Thoracic aorta (tissue), 2 donors: ENCODE measurements at places on chromosomes 6 and 20. TPM values are rescaled to one million over a fixed set of nuclear protein-coding genes. Genes with fewer than 3 reads are reported as not detected.

Gene CD109
- total RNA-seq: 12.6 TPM

Gene PEX7
- 7.6 TPM for total RNA-seq

Gene SYNGAP1
- 16.2 TPM for total RNA-seq

Gene SNRPB2
- 14.9 TPM for total RNA-seq

Gene PPP1R3G
- total RNA-seq: 3.7 TPM

Gene ACSS1
- total RNA-seq: 26.0 TPM

Gene SMPDL3A
- 8.0 TPM for total RNA-seq

Gene PHACTR2
- total RNA-seq: 68.5 TPM

Gene TCF21
- not detected for total RNA-seq

Gene KHDRBS2
- total RNA-seq: not detected

DNA sequence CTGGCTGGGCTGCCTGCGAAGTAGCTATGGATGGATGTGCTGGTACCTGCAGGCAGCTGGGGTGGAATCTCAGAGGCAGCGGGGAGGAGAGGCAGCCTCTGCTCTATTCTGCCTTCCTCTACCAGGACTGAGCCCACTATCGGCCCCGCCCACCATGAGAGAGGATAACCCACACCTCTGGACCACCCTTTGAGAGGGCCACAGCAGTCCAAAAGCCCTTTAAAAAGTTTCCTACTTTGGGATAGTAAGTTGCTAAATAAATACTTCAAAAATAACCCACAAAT, 36.1 kb downstream of the EZR start:
- DNase-seq: no peak

DNA sequence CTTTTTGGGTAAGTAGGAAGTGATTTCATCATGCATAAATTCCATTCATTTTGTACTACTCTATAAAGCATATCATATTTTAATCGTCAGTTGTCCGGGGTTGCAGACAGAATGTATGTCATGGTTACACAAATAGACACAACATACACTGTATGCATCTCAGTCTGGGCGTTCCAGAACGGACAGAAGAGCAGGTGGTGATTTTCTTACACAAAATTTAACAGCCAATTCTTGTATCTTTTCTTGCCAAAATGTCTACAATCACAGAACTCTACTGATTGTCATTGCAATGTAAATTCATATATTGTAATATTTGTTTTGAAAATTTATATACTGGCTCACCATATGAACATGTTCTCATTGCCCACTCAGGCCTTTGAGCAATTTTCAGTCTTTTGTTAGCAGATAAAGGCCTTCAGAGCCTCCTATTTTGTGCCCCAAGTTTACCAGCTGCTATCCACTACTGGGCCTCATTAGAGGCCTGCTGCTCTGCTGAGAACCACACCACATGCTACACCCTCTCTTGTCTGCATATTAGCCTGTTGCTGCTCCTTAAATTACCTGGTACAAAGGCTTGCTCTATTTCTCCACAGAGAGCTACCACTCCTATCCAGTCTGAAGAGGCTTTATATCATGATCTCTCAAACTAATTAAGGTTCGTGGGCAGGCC, 61.5 kb downstream of the PRDM13 start:
- no peak for DNase-seq

GRCh38 chr6:5930143-5930770, 76.5 kb downstream of the NRN1 start:
- no peak for DNase-seq

DNA sequence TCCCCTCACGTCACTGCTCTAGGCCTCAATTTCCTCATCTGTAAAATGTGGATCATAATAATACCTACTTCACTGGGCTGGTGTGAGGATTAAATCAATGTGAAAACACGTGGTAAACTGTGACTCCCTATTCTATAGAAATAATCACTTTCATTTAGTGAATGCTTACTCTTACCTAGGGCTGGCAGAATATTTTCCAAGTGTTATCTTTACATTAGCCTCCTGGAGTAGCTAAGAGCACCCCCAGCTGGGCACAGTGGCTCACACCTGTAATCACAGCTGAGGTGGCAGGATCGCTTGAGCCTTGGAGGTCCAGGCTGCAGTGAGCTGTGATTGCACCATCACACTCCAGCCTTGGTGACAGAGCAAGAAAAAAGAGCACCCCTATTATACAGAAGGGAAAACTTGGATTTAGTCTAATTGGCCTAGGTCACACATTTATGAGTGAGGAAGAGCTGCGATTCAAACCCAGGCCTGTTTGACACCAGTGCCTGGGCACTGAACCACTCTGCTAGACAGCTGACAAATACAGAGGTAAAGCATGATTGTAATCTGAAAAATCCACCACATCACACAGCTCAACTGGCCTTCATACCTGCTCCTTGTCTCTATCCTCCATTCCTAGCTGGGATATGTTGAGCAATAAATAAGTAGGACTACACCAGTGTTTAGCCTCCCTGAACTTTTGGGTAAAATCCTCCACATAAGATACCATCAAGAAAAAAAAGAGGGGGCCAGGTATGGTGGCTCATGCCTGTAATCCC, 1.4 kb upstream of the SNTA1 start:
- DNase-seq: no peak

DNA sequence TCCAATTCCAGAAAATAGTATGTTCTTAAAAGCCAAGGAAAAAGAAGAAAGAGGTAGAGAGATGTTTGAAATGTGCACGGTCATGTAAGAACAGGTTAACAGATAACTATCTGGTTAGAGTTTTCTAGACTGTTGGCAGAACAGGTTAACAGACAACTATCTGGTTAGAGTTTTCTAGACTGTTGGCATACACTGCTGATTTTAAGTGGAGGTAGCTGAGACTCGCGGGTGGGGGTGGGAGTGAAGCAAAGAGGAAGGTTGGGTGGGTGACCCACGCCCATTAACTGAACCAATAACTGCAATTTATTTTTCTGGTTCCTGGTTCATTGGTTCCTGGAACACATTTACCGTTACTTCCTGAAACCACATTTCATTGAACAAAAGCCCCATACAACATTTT, 157.5 kb downstream of the ELOVL4 start:
- no peak for DNase-seq

- no peak for DNase-seq
These were observed 283.4 kb downstream of the HAO1 start for GRCh38 chr20:7656687-7657467.

DNA sequence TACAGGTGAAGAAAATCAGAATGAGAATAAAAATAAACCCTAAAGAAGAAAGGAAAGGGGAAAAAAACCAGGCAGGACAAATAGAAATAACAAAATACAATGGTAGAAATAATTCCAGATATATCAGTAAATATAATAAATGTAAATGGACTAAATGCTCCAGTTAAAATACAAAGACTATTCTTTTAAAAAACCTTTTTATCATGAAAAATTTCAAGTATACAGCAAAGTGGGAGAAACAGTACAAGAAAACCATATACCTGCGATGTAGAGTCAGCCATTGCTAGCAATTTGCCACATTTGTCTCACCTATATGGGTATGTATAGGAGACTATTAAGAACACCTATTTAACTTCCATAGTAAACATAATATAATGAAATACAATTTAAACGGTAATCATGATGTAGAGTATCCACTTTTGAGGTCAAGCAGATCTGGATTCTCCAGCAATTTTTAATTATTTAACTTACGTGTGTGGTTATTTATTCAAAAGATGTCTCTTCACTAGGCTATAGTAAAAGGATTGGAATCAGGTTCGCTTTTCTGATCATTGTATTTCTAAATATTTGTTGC, 914 bp upstream of the VAPB start:
- no peak for DNase-seq

- no peak for DNase-seq
These were observed 124.9 kb downstream of the BCAS1 start for GRCh38 chr20:53945478-53945877.

- DNase-seq: no peak
These were observed 25.2 kb upstream of the MLN start for GRCh38 chr6:33828764-33829731.

DNA sequence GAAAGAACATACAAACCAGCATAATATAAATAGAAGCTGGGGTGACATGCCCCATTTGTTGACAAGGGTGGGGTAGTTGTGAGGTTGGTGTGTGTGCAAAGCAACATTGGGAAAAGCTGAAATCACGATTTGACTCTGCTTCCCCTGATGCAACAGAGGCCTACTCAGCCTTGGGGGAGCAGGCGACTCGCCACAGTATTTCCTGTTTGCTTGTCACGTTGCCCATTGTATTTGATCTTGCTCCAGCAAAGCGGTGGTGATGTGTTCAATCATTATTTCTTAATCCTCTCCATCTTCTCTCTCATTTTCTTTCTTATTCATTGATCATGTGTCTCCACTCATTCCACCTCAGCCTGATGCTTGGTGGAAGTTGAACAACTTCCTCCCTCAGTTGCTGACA, 165.8 kb upstream of the CITED2 start:
- no peak for DNase-seq

DNA sequence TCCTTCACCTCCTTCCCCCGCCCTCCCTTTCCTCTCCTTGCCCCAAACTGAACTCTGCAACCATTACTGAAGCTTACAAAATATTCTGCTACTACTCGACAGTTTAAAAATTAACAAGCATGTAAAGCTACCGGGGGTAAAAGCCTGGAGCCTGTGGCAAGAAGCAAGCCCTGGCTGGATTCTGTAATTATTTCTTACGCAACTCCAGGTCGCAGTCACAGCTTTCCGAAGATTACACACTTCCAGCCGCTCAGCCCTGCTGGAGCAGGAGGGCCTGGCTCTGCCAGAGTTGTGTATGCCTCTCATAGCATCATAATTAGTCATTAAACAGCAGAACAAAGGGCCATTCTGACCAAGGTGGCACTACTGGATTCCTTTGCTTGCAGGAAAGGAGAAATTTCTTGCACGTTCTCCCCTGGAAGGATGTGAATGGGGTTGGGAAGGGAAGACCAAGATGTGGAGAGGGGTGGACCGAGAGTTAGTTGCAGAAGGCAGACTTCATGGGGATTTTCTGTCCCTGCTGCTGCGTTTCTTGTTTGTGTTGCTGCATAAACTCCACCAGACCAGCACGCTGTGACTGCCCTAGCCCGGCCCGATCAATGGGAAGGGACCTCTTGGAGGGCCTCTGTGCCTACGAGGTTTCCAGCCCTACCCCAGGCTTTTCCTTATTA, 23.6 kb downstream of the FOXQ1 start:
- DNase-seq: no peak

- DNase-seq: no peak
These were observed 21.3 kb upstream of the TBX18 start for GRCh38 chr6:84785671-84786070.
